ENCODE measurements at places on chromosomes 5 and 9.

- no peak for DNase-seq
Measured at GRCh38 chr9:91902475-91903125, 47.4 kb downstream of the ROR2 start.

DNA sequence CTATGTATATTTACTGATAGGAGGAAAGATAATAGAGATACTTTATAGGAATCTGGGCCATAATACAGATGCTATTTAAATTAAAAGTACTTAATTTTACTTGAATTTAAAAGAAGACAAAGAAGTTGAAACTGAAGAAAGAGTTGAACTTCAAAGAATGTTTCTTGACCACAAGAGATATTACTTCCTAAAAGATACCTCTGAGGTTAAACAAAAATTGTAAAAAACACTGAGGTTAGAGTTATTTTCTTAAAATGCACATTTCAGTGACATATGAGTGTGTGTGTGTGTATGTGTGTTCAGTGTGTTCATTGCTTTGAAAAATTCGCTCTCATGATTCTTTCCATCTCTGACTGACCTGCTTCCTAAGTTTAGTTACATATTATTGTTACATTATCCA is 3.5 kb upstream of the SEPTIN8 start:
- DNase-seq: no peak

DNA sequence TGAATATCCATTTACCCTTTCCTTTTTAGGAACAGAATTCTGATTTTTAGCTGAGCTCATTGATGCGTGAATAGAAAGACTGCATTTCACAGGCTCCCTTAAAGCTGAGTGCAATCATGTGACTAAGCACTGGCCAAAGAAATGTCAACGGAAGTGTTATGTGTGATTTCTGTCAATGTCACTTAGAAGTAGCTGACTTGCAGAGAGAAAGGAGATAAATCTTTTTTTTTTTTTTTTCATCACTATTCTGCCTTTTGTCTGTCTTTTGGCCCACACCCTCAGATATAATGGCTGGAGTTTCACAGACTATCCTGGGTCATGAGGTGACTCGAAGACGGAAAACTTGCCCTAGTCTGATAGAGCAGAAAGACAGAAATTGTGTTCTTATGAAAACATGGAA is 39.3 kb upstream of the SLC27A6 start:
- DNase-seq: no peak

DNA sequence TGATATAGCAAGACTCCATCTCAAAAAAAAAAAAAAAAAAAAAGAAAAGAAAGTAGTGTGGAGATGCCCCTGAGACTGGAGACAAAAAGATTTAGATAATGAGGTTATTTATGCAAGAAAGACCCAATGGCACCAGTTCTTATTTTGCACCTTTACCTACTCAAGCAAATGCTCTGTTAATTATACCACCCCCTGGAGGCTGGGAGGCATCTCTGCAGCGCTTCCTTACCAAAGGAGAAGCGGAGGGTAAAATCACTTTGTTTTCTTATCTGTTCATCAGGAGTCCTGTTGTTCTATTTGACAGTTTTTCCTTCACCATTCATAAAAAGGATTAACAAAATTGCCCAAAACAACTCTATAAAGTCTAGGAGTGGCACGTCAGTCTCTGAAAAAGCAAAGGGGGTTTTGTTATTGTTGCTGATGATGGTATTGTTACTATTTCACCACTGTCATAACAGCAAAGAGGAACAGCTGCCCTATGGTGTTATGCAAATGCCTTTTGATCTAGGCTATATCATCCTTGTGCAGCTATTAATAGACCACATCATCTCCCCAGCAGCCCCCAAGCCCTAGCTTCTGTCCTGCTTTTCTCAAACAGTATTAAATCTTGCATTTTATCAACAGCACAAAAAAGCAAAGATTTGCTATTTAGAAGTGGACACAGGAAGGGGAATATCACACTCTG is 174.0 kb downstream of the PALM2AKAP2 start:
- no peak for DNase-seq

- no peak for DNase-seq
Measured at GRCh38 chr9:272251-273213, 57.9 kb downstream of the DOCK8 start.

DNA sequence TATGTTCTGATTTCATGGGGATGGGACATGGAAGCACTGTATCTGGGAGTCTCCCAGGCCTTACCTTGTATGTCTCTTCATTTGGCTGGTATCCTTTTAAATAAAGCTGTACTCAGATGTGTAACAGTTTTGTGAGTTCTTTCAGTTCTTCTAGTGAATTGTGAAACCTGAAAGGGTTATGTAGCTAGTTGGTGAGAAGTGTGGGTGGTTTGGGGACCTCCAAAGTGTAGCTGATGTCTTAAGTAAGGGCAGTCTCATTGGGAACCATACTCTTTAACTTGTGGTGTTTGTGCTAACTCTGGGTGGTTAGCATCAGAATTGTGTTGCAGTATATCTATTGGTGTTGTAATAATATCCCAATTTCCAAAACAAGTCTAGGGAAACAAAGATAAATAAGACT is 166.9 kb upstream of the CCNH start:
- no peak for DNase-seq

DNA sequence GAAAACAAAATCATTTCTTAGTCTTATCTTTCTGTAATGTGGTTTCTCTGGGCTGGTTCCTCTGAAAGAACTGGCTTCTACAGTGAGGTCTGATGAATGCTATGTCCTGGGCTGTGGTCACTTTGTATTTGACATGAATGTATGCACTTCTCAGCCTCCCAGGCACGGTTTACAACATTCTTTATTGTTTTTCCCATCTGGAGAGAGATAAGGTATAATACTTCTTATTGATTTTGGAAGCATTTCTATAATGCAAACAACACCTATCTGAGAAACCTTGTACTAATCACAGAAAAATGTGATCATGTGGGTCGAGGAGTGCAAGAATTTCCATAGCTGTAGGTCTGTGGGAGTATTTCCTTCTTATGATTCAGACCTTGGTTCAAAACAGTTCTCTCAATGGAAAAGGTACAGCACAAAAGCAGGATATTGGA is 46.9 kb downstream of the ACTBL2 start:
- DNase-seq: no peak

- DNase-seq: no peak
Measured at GRCh38 chr5:160185626-160186360, 43.5 kb upstream of the FABP6 start.

- DNase-seq: no peak
Measured at GRCh38 chr9:106334081-106334480, 528.9 kb upstream of the ZNF462 start.

DNA sequence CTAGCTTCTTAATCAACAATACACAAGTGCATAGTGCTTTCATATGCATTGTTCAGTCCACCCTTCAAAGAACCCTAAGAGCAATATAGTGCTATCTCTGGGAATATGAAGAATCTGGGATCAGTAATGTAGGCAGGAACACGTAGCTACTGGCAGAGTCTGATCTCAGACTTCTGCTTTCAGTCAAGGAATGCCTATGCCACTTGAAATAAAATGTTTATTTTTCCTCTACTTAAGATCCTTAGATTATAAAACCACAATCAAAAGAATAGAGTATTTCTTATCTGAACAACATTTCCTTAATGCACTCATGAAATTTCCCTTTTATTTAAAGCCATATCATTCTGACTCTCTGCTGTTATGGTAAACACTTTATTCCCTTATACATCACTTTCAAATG is 1407.8 kb upstream of the C9orf72 start:
- DNase-seq: no peak

Data from activated T-cell treated with anti-CD3 and anti-CD28 coated beads for 48 hours (primary cell).